ENCODE measurements at places on chromosomes 12 and 14.

DNA sequence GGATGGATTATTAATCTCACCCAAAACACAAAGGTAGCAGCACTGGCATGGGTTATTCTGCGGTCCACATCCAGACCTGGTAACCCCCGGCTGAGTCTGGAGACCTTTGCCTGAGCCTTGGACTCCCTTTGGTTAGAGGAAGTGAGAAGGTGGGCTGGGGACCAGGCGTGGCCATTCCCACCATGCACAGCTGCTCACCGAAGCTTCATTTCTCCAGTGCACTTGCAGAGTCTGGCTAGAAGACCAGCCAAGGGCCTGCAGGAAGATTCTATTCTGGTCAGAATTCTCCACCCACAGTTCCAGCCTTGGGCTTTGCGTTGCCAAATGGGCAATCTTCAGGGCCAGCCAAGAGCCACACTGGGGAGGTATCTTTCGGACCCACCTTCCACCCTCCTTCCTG is 73.0 kb downstream of the LGMN start:
- DNase-seq, result no peak

DNA sequence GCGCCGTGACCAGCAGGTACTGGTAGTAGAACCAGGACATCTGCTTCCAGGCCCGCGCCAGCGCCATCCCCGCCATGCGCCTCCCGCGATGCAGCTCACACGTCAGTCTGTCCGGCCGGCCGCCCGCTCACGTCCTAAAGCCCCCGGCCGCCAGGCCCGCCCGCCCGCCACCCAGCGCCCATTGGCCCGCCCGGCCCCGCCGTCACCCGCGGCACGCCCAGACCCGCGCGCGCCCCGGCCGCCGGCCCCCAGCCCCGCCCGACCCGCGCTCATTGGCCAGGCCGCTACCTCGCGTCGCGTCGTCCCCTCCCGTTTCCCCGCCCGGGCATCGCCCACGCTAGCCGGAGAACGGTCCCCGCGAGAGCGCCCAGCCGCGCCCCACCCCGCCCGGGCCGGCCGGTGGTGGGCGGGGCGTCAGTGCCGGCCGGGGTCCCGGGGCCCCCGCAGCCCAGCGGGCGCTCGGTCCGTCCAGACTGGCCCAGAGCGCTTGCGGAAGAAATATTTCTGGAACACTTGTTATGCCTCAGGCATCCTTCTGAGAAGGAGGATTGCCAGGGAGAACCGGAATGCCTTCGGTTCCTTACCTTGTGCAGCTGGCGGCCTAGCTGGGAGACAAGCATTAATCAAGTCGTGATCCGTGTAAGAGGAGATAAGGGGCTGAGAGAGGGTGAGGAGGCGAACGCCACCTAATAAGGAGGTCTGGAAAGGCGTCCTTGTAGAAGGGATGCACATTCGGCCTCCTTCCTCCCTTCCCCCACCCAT is at the start of gene SPTSSA:
TSS of gene SPTSSA (minus strand) at position 109 of the 762 bp plus-strand sequence. CDS start at position 76, 33 bp downstream.
- peak; percentile 88 for DNase-seq

DNA sequence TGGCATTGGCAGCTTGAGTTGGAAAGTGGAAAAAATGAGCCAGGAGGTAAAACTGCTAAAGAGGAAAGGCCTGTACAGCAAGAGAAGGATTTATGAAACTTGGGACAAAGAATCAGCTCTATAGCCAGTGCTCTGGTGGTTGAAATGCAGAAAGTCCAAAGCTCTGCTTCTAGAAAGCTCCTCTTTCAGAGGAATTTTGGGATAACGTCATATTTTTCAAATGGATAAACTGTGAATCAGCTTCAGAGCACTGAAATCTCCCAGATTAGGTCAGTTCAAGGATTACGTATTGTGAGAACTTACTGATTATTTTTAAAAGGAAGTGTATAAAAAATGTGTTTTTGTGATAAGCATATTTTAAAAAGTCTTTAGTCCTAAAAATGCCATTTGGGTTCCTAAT is 203.1 kb upstream of the CNOT2 start:
- DNase-seq, result no peak

DNA sequence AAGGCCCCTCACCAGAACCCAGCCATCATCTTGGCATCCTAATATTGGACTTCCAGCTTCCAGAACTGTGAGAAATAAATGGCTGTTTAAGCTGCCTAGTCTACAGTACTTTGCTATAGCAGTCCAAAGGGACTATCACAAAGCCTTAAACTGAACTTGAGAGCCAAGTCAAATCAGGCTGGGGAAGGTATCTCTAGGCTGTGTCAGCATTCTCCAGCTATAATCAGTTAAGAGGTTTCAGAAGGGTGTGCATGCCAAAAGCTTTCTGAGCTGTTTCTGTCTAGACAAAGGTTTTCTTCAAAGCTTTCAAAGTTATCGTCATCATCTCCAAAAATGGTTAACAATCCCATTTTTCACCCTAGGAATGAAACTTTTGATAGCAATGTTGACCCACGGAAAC is 7.6 kb downstream of the ASCL4 start:
- no peak for DNase-seq

DNA sequence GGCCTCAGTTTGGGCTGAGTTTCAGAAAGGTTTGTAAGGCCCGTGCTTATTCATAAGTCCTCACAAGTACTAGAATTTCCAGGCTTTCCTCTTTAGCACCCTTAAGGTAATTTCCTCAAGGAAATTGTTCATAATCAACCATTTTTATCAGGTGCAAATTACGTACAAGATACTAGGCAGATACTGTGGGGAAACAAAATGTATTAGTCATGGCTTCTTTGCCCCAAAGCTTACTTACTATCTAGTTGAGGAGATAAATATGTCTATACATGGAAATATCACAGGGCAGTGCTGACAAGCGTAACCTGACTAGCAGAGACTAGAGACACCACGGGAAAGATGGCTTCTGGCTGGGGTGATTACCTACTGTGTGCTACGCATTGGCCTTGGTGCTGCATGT is 22.5 kb downstream of the MAX start:
- DNase-seq, result no peak

All from CD4-positive, alpha-beta T cell treated with Interleukin-17A for 1 hour (primary cell).